Activated naive CD8-positive, alpha-beta T cell treated with anti-CD3 and anti-CD28 coated beads, Interleukin-2, amount 50 U/mL, for 24 hours (primary cell): ENCODE measurements at places on chromosomes 6 and 20.

GRCh38 chr6:42292004-42292740 is 74.5 kb upstream of the MRPS10 start:
- H3K27ac ChIP-seq = peak overlapping the region; percentile 66
- DNase-seq = no peak
- H3K36me3 ChIP-seq = peaks cover 5% of the 10 kb centered on the region
- peaks cover 57% of the 10 kb centered on the region for H3K4me1 ChIP-seq

GRCh38 chr6:112941613-112942012 is 594.5 kb downstream of the RFPL4B start:
- H3K36me3 ChIP-seq = no peaks in the 10 kb centered on the region
- no peaks in the 10 kb centered on the region for H3K4me1 ChIP-seq
- H3K27me3 ChIP-seq = no peaks in the 10 kb centered on the region
- no peak overlapping the region for H3K27ac ChIP-seq
- H3K4me3 ChIP-seq = no peak overlapping the region

DNA sequence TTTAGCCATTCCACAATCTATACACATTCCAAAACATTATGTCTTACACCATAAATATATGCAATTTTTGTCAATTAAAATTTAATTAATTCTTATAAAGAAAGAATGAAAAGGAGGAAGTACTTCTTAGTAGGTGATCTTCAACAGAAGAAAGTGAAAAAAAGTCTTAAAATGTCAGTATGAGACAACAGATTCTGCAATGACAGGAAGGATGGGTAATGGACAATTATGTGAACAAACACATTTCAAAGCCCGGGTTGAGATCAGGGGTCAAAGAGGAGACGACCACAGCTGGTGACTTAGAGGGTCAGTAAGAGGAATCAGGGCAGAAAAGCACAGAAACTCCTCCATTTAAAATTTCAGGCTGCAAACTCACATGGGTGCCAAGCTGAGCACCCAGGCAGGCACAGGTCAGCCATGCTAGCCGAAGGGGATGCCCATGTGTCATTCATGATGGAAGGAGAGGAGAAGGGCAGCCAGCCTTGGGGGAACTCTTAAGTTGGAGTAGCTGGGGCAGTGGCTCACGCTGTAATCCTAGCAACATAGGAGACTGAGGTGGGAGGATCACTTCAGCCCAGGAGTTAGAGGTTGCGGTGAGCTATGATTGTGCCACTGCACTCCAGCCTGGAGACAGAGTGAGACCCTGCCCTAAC is 11.0 kb downstream of the VSX1 start:
- peaks cover 1% of the 10 kb centered on the region for H3K4me1 ChIP-seq
- no peak overlapping the region for H3K27ac ChIP-seq
- no peaks in the 10 kb centered on the region for H3K36me3 ChIP-seq
- no peak overlapping the region for H3K4me3 ChIP-seq
- H3K27me3 ChIP-seq = peaks cover 53% of the 10 kb centered on the region

DNA sequence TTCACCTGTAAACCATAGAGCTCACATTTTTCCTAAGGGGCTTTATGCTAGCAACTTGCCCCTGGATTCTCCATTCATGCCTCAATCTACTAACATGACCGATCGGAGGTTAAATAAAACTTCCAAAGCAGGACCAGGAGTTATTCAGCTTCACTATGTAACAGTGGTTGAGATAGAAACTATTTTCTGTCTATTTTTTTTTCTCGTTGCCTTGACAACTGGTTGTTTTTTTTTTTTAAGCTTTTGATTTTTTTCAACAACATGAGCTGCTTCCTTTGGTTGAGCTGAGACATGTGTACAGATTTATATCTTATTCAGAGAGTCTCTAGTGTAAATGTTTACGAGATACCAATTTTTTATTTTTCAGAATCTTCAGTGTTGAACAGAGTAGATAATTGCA is 85.7 kb downstream of the SHLD1 start:
- DNase-seq = no peak
- peak overlapping the region; percentile 79 for H3K27ac ChIP-seq
- peak overlapping the region; percentile 19 for H3K4me3 ChIP-seq
- peaks cover 13% of the 10 kb centered on the region for H3K36me3 ChIP-seq

- peaks cover 13% of the 10 kb centered on the region for H3K4me1 ChIP-seq
- DNase-seq = no peak
- H3K27me3 ChIP-seq = no peaks in the 10 kb centered on the region
- peak overlapping the region; percentile 78 for H3K27ac ChIP-seq
These were observed 5.4 kb downstream of the DUSP22 start for GRCh38 chr6:297571-298232.

GRCh38 chr6:70823651-70824050 is 133.2 kb downstream of the B3GAT2 start:
- peaks cover 4% of the 10 kb centered on the region for H3K4me1 ChIP-seq
- H3K27ac ChIP-seq = no peak overlapping the region
- H3K27me3 ChIP-seq = no peaks in the 10 kb centered on the region
- no peak overlapping the region for H3K4me3 ChIP-seq
- no peak for DNase-seq
- peaks cover 17% of the 10 kb centered on the region for H3K36me3 ChIP-seq

DNA sequence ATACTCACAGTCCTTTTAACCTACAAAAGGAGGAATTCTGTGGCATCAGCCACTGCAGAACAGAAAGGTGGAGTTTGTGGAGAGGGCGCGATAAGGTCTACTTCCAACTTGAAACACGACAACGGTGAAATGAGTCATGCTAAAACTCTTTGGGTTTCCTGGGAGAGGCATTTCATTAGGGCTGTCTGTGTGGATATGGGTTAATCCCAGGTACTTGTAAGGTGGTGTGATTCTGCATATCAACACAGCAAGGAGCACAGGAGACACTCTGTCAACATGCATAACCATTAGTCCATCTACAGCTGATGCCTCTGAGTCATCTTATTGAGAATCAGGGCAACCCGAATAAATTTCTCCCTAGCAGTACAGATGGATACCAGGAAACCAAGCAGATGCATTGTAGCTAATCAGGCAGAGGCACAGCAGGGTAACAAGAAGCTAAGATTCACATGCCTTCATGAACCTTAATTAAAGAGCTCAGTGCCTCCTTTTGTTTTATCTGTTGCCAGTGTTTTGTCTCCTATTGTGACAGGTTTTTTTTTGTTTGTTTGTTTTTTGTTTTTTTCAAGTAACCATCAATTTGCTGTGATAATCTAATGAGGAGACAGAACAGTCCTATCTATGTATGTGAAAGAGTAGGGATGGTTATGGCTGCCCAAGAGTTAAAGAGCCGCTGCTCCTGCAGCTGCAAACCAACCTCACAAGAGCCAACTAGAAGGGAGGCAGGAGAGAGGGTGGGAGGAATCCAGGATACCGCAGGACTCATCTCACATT is 315.8 kb upstream of the SOX4 start:
- H3K4me1 ChIP-seq = no peaks in the 10 kb centered on the region
- H3K27ac ChIP-seq = no peak overlapping the region
- H3K4me3 ChIP-seq = no peak overlapping the region
- DNase-seq = no peak
- no peaks in the 10 kb centered on the region for H3K27me3 ChIP-seq

- DNase-seq = no peak
- peaks cover 40% of the 10 kb centered on the region for H3K4me1 ChIP-seq
- no peaks in the 10 kb centered on the region for H3K36me3 ChIP-seq
- H3K27ac ChIP-seq = no peak overlapping the region
- H3K27me3 ChIP-seq = no peaks in the 10 kb centered on the region
- H3K4me3 ChIP-seq = no peak overlapping the region
These were observed 340.4 kb downstream of the SYNE1 start for GRCh38 chr6:152296648-152297376.

- H3K27me3 ChIP-seq = peaks cover 6% of the 10 kb centered on the region
- no peaks in the 10 kb centered on the region for H3K36me3 ChIP-seq
- DNase-seq = no peak
- peaks cover 3% of the 10 kb centered on the region for H3K4me1 ChIP-seq
- H3K4me3 ChIP-seq = no peak overlapping the region
- H3K27ac ChIP-seq = no peak overlapping the region
These were observed 90.0 kb downstream of the PLG start for GRCh38 chr6:160791981-160792418.

DNA sequence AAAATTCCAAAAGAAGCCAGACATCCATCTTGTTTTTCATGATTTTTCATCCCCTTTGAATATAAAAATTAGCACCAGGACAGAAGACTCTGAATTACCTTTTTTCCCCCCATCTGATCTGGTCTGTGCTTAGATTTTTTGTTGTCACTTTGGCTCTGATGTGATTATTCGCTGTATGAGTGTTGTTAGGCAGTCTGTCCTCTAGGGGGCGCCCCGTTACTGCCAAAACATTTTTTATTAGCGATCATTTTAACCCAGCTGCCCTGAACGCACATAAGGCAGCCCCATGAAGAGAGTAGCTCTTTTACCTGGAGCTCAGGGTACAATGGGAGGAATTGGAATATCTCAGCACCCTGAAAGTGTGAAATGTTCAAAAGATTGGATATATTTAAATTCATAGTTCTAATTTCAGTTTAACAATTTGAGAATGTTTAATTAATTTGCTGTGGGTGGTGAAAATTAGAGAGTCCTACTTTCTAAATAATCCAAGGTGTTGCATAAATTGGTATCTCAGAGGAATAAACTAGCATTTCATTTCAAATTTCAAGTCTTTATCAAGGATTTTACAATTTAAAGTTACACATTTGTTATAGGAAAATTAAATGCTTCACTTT is 60.8 kb downstream of the PRPH2 start:
- DNase-seq = peak; percentile 81
- peak overlapping the region; percentile 8 for H3K27ac ChIP-seq
- H3K36me3 ChIP-seq = peaks cover 47% of the 10 kb centered on the region
- no peak overlapping the region for H3K4me3 ChIP-seq

GRCh38 chr20:35240083-35240810 is 13.8 kb downstream of the MMP24 start:
- DNase-seq = no peak
- H3K36me3 ChIP-seq = peaks cover 3% of the 10 kb centered on the region
- H3K27me3 ChIP-seq = no peaks in the 10 kb centered on the region
- no peak overlapping the region for H3K4me3 ChIP-seq
- H3K4me1 ChIP-seq = peaks cover 3% of the 10 kb centered on the region

GRCh38 chr20:33739493-33739892 is 7.7 kb downstream of the ZNF341 start:
- peaks cover 22% of the 10 kb centered on the region for H3K36me3 ChIP-seq
- no peak overlapping the region for H3K27ac ChIP-seq
- H3K4me1 ChIP-seq = no peaks in the 10 kb centered on the region
- H3K27me3 ChIP-seq = no peaks in the 10 kb centered on the region
- H3K4me3 ChIP-seq = no peak overlapping the region
